Stimulated activated CD8-positive, alpha-beta memory T cell treated with anti-CD3 and anti-CD28 coated beads, Interleukin-15, amount 100 ng/mL, for 24 hours (primary cell): ENCODE measurements at places on chromosomes 3 and 15.

DNA sequence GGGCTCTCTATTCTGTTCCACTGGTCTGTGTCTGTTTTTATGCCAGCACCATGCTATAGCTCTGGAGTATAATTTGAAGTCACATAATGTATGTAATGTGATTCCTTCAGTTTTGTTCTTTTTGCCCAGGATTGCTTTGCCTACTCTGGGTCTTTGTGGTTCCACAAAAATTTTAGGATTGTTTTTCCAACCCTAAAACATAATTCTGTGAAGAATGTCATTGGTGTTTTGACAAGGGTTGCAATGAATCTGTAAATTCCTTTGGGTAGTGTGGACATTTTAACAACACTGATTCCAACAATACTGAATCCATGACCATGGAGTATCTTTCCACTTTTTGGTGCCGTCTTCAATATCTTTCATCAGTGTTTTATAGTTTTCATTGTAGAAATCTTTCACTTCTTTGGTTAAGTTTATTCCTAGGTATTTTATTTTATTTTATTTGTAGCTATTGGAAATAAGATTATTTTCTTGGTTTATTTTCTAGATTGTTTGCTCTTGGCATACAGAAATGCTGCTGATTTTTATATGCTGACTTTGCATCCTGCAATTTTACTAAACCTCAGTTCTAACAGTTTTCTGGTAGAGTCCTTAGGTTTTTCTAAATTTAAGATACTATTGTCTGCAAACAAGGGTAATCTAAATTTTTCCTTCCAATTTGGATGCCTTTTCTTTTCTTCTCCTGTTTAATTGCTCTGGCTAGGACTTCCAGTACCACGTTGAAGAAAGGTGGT lies 29.7 kb downstream of the TJP1 start:
- DNase-seq, result no peak

GRCh38 chr3:120550546-120550945 lies 45.6 kb upstream of the NDUFB4 start:
- DNase-seq, result no peak

DNA sequence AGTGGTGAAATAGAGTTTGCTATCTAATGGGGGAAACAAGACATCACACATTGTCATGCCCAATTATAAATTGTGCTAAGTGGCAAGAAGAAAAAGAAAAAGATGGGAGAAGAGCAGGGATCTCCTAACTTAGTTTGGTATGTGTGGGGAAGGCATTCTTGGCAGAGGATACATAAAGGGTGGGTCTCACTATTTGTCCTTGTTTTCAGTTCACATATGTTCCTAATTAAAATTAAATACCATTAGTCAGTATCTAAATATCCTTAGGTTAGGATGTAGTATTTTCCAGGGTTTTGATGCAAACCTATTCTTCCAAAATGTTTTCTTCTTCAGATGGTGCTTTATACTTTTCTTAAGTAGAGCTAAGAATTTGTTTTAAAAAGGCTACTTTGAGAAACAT lies 173.7 kb downstream of the B3GALNT1 start:
- no peak for DNase-seq

GRCh38 chr3:83956431-83956830 lies 1002.4 kb upstream of the CADM2 start:
- DNase-seq, result no peak

GRCh38 chr3:124685481-124685880 lies 44.8 kb upstream of the UMPS start:
- no peak for DNase-seq

DNA sequence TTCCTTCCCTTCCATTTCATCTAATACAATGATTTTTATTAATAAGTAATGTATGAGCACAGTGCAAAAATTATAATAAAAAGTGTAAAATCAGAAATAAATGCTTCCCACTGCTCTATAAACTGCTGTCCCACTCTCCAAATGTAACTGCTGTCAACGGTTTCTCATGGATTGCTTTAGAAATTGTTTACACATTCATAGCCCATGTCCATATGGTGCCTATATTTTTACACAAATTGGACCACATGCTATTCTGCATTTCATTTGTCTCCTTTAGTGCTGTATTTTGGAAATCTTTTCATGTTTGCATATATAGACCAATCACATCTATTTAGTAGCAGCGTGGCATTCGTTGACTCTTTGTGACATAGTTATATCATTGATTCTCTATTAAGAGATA lies 164.7 kb upstream of the SLCO3A1 start:
- no peak for DNase-seq

- no peak for DNase-seq
Observed at GRCh38 chr3:77247061-77247460, 207.2 kb downstream of the ROBO2 start.

DNA sequence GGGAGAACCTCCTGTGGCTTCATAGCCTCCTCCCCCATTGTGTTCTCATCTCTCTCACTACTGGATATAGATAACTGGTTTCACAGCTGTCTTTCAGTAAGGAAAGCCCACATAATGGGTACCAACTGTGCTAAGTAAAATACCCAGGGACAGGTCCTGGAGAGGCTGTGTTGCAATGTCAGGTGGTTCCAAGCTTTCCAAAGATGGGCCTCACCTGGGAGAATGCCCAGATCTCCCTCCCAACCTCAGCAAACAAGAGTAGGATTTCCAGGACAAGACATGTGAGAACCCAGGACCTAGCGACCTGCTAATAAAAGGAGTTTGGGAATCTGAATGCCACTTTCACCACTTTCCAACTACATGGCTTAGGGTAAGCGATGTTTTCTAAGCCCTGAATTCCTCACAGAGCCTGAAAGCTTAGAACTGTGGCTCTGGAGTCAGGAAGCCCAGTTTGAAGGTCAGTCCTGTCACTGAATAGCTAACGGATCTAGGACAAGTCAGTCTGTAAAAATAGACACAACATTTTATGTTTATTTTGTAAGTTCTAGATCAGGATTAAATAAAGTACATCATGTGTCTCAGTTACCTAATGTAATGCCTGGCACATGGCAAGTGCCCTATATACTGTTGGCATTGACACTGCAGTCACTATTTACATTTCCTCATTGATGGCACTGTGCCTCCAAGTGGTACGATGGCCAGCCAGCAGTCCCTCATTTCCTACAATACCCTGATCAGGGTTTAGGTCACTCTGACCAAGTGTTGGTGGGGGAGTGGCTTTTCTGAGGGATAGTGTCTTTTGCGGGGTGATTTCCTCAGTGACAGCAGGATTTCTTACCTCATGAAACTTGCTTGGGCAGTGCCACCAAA lies 11.9 kb downstream of the CERS3 start:
- no peak for DNase-seq

DNA sequence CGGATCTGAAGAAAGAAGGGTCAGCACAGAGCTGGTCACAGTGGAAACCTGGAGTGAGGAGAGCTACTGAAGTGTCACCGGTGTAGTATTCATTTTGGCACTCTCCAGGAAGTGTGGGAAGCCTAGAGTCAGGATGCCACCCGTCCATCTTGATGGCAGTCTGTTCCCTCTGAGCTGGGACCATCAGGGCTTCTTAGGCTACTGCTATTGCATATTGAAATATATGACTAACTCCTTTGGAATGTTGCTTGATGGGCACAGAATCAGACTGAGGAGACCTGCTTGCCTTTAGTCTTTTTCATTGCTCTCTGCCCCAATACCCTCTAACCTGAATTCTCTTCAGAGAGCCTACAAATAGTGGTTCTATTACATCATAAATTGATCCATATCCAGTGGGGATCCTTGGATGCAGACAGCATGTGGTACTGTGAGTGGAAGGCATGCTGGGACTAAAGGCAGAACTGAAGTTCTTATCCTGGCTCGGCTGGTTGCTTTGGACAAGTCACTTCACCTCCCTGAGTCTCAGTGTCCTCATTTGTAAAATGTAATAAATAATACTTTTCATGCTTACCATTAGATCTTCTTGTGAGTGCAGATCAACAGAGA lies 143.5 kb downstream of the PDE8A start:
- DNase-seq, result no peak

GRCh38 chr15:73985101-73985873 lies 6.8 kb downstream of the STOML1 start:
- no peak for DNase-seq

DNA sequence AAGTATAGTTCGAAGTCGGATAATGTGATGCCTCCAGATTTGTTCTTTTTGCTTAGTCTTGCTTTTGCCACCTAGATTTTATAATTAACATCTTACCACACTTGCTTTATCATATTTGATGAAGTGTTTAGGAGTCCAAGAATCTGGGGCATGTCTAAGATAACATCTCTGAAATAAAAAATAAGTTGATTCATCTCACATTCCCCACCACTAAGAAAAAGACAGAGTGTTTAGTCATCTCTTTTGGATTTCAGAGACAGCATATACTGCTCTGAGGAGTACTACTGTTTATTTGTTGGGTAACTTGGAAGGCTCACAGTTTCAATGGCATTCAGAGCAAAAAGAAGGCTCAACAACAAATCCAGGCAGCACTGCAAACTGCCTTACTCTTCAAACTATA lies 324.2 kb upstream of the ATP11B start:
- DNase-seq, result no peak
